ENCODE measurements at places on chromosomes 5 and 9.

GRCh38 chr9:86801246-86801645 lies 146.1 kb downstream of the GAS1 start:
- DNase-seq = no peak

DNA sequence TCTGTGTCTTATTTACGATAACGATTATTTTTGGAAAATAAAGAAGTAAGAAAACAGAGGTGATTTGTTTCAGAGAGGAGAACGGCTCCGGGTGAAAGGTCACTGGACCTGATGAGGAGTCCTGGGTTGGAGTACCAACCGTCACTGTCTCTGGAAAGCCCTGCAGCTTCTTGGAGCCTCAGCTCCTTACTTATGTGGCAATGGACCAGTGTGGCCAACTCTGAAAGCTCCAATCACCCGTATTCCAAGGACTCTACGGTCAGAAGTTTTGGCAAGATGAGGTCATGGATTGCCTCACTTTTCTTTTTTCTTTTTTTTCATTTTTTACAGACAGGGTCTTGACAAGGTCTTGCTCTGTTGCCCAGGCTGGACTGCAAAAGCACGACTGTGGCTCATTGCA lies 84.8 kb downstream of the KLF4 start:
- DNase-seq = no peak

DNA sequence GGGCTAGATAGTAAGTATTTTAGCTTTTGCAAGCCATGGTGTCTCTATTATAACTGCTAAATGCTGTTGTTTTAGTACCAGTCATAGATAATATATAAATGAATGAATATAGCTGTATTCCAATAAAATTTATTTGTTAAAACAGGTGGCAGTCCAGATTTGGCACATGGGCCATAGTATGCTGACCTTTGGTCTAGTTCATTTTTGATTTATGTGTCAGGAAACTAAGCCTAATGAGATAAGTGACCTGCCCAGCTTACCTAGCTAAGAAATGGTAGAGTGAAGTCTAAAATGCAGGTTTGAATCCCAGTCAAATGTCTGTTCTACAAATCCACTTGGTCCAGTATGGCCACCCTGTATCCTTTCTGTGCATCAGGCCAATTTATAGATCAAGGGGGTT lies 139.3 kb downstream of the ALDH1A1 start:
- DNase-seq = no peak

GRCh38 chr5:17228821-17229291 lies 11.4 kb downstream of the BASP1 start:
- DNase-seq = no peak

- no peak for DNase-seq
Measured at GRCh38 chr5:96431376-96432187, 1.5 kb downstream of the PCSK1 start.
